ENCODE measurements at places on chromosomes 12 and 14.

- no peak for DNase-seq
Measured at GRCh38 chr12:123393747-123394146, 9.8 kb downstream of the KMT5A start.

DNA sequence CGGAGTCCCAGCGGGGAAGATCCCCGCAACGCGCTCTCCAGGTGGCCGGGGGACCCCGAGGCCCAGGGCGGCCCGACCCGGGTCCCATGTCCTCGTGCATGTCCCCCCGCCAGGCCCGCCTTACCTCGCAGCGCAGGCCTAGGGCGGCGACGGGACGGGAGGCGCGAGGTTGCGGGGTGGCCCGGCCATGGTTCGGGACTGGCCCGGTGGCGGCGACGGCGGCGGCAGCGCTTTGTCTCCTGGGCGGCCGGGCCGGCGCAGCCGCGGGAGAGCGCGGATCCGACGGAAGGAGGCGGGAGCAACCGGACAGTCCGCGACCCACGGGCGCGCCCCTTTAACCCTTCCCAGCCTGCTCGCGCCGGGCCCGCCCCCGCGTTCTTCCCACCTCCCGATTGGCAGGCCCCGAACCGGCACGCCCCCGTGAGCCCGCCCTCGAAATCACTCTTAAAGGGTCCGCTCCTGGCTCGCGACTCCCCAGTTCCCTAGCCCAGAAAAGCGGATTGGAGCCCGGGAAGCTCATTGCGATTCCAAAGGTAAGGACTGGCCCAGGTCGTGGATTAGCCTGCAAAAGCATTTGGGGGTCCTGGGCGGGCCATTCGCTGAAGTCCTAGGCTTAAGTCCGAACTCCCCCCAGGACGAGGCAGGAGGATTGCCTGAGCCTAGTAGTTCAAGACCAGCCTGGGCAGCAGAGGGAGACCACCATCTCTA, at the start of gene PHETA1:
Gene PHETA1, minus strand, starts transcription at position 308 of the 708 bp plus-strand sequence. CDS start 5,668 bp downstream, outside the sequence.
- peak; percentile 75 for DNase-seq

DNA sequence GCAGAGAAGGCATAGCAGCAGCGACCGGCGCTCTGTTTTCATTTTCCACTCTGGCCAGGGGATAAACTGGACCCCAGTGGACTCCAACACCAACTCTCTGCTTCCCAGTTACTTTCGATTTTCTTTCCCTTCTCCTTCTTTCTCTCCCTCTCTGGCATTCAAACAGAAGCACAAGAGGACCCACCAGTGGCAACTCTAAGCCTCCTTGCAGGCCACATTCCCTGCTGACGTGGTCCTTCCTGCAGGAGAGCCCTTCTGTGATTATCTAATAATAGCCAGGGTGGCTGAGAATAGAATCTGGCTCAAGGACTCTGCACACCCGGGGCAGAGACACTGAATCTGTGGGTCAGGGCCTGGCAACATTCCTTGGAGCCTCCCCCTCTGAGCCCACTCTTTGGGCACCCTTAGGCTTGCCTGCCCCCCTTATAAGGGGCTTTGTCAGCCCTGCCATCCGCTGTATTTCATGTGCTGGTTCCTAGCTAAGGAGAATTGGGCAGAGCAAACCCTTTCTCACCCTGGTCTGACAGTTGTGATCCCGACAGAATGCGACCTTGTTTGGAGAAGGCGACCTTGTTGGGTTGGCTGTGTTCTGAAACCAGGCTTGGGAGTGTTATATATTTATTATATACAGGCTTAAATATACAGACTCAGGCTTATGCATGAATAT, 8.2 kb upstream of the HOXC6 start:
- DNase-seq = no peak

GRCh38 chr12:18108611-18109010, 18.6 kb upstream of the RERGL start:
- DNase-seq = no peak

GRCh38 chr12:4960030-4960429, 50.3 kb downstream of the KCNA1 start:
- DNase-seq = no peak
